Fibroblast of gingiva (primary cell): ENCODE measurements at places on chromosomes 7 and 10.
A peak's percentile ranks its signal among the peaks of the same experiment; 100 is the strongest.

GRCh38 chr7:8881916-8882315 lies 448.5 kb downstream of the NXPH1 start:
- DNase-seq: no peak

DNA sequence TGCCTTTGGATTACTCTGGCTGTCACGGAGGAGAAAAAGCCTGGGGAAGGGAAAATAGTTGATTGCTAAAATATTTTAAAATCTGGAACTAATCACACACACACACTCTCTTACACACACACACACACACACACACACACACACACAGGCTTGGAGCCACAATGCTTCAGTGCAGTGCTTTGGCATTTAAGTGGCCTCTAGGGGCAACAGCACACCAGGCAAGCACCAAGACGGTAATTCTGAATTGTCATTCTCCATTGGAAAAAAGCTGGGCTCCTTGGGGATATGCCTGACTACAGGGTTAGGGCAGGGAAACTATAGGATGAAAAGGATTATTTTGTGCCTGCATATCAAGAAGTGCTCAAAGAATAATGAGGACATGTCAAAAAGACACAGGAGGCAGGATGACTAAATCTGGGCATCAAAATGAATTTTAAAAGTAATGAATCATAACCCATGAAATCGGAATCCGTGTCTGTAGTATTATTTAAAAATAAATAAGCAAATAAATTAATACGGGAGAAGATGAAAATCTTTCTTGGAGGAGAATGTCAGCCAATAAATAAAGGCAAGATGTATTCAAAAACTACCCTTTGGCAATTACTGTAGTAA lies 30.4 kb upstream of the DDC start:
- DNase-seq: peak; percentile 88

DNA sequence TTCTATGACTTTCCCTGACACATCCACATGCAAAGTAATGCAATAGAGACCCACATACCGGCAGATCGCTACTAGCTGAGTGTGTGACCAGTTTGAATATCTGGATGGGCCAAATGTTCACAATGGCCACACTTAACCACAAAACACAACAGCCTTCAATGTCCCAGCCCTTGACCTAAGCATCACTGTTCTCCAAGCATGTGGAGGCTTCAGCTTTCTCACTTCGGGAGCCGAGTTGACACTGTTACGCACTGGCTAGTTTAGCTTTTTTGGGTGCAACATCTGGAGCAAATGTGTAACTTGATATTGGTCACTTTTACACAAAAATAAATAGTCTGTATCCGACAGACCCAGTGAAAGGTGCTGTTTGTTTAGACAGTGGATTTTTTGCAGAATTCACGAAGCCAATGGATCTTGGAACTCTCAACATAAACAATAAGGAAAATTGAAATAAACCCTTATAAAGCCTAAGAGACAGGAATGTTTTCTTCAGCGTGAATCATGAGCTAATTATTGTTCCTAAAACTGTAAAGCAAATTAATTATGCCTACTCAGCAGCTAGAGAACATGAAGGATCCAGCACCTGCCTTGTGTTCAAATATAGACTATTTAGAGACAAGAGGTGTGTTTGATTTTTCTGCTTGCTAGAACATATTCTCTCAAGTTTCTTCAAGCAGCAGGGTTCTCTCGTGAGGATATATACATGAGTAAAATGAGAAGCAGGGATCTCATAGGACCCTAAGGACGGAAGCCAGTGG lies 117.6 kb upstream of the JCAD start:
- DNase-seq: peak; percentile 71

GRCh38 chr7:5394264-5395105 lies 29.1 kb downstream of the TNRC18 start:
- no peak for DNase-seq

DNA sequence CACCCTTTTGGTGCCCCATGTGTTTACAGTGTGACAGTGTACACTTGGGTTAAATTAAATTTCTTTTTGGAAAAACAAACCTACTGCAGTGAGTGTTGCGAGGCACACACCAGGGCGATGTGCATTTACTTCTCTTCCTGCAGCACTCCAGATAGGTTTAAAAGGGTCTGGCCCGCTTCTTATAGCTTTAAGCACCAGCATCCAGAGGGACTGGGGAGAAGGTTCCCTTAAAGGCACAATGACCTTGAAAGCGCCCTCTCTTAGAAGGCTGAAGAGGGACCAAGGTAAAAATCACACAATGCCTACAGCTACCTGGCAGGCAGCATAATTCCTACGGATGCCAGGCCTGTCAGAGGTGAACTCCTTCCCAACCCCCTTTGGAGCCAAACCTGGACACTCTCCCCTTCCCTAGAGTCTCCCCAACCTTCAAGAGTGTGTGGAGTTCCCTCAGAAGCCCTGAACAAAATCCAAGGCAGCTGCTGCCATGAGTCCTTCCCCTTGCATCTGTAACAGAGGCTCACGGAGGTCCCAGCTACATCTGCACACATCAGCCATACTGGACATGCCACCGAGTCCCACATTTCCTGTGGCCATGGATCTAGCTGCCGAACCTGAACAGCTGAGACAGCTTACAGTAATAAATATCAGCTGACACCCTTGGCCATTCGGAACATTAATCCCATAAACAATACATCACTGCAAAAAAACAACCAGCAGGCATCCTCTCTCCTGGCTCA lies 33.2 kb downstream of the TRIM8 start:
- DNase-seq: no peak

DNA sequence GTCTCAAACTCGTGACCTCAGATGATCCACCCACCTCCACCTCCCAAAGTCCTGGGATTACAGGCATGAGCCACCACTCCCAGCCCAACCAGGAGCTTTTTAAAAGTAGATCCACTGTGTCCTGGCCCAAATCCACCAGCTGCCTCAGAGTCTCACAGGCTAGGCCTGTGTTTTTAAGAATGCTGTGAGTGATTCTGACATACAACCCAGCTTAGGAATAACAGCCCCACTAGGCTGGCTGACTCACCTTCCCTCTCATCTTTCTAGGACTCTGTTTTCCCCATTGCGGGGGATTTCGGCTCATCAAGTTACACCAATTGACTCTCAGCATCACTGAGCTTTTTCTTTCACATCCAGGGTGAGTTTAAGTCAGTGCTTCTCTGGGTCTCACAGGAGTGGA lies 207.6 kb downstream of the SKIDA1 start:
- peak; percentile 46 for DNase-seq

- no peak for DNase-seq
These were observed 10.2 kb upstream of the ADCY1 start for GRCh38 chr7:45563941-45564461.

DNA sequence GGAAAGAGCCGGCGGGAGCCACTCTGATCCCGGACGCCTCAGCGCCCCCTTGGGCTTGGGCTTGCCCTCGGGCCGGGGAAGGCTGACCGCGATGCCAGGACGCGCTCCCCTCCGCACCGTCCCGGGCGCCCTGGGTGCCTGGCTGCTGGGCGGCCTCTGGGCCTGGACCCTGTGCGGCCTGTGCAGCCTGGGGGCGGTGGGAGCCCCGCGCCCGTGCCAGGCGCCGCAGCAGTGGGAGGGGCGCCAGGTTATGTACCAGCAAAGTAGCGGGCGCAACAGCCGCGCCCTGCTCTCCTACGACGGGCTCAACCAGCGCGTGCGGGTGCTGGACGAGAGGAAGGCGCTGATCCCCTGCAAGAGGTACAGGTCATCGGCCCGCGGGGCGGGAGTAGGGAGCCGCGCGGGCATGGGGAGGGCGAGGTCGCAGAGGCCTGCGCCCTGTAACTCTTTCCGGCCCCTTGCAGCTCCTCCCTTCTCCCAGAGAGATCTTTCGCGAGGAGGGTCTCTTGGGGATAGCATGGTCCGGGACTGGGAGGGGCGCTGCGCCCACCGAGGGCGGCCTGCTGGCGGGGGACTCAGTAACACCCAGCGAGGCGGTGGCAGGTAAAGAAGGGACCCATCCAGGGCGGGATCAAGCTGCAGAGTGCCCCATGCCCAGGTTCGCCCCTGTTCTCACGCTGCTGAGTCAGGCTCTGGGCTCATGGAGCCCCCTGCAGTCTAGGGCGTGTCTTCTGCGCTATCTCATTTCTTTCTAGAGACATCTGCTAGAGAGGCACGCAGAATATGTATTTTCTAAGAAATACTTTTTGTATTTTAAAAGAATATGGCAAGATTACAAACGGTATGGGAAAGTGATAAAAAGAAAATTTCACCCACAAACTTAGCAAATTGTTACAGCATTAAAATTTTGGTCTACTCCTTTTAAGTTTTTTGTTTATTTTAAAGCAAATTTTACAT lies 687 bp downstream of the EPDR1 start:
- peak; percentile 8 for DNase-seq

GRCh38 chr7:152975076-152975475 lies 215.5 kb downstream of the ACTR3B start:
- no peak for DNase-seq

DNA sequence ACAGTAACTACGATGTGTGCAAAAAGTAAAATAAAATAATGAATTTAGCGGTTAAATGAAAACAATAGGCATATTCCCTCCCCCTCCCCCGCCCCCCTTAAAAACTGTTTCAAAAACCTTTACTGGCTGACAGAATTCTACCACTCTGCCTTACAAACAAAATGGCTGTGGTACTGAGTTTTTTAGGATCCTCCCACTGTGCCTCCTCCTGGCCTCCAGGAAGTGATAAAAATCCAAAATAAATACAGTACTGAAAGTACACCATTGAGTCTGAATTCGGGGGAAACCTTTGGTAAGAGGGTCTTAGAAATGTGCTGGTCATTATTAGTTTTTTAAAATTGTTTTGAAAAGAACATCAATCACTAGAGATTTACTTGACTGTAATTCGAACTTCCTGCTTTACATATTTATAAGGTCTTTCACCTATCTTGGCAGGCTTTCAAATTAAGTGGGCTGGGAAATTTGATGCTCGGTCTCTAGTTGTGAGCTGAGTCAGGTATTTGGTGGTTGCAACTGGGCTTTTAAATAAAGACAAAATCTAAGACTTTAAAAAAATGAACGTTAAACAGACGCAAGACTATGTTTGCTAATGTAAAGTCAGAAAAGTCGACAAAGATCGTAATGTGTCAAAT lies 32.5 kb upstream of the EPC1 start:
- DNase-seq: peak; percentile 59

DNA sequence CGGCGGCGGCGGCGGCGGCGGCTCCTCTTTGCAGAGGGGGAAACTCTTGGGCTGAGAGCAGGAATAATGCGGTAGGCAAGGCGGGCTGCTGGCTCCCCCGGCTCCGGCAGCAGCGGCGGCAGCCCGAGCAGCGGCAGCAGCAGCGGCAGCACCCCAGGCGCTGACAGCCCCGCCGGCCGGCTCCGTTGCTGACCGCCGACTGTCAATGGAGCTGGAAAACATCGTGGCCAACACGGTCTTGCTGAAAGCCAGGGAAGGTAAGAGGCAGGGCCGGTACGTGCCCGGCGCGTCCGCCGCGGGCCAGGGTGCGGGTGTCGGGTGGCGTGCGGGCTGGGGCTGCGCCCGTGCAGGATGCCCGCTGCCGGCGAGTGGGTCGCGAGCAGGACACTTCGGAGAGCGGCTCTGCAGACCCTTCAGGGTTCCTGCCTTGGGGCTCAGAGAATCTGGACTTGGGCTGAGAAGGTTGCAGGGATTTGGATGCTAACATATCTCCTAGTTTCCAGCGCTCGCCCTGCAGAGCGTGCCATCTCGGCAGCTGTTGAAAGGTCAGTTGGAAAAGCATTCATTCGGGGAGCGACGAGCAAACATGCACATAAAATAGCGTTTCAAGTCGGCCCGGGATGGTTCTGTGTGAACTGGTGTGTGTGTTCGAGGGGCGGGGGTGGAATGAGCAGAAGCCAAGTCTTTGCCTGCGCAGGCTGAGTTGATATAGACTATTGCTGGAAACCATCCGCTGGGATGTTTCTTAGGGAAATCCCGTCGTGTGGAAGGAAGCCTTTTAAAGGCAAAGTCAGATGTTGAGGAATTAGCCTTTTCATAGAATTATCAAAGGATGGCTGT lies 562 bp downstream of the GRK5 start:
- peak; percentile 50 for DNase-seq

GRCh38 chr7:16268821-16269768 lies 152.2 kb downstream of the CRPPA start:
- no peak for DNase-seq

DNA sequence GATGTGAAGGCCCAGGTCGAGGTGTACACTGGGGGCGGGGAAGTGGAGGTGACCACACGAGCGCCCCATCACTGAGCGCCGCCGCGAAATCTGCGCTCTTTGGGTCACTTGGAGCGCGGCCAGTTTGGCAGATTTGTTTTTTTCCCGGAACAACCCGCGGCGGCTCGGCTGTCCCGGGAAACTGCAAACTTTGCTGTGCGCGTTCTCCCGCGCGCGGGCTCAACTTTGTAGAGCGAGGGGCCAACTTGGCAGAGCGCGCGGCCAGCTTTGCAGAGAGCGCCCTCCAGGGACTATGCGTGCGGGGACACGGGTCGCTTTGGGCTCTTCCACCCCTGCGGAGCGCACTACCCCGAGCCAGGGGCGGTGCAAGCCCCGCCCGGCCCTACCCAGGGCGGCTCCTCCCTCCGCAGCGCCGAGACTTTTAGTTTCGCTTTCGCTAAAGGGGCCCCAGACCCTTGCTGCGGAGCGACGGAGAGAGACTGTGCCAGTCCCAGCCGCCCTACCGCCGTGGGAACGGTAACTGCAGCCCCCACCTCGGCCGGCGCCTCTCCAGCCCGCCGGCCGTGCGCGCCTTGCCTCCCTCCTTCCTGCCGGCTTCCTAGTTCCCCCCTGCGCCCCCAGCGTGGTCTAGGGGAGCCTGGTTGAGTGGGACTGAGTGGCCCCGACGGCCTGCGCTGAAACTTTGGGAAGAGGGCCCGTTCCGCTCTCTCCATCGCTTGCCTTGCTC lies at the start of gene CASP7:
TSS of gene CASP7 (plus strand) at position 450 of the 727 bp plus-strand sequence. CDS start 17,582 bp downstream, outside the sequence.
- DNase-seq: peak; percentile 69

DNA sequence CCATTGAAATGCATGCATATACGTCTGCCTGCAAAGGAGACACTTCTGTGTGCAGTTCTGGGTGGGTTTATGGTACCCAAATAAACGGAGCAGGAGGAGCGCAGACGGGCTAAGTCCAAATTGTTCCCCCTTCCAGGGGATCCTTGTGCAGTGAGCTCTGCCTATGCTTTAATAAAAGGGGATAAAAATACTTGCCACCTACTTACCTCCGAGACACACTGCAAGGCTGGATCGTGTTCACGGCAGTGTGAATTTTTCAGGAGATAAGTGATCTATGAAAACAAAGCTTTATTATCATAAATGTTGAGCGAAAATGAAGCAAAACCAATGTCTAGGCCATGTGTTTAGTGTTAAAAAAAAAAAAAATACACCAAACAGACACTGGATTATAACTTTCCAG lies 308.8 kb upstream of the AOAH start:
- no peak for DNase-seq

GRCh38 chr7:33845991-33846509 lies 59.3 kb upstream of the BMPER start:
- DNase-seq: peak; percentile 58

GRCh38 chr10:18542832-18543231 lies 108.6 kb downstream of the NSUN6 start:
- peak; percentile 31 for DNase-seq

DNA sequence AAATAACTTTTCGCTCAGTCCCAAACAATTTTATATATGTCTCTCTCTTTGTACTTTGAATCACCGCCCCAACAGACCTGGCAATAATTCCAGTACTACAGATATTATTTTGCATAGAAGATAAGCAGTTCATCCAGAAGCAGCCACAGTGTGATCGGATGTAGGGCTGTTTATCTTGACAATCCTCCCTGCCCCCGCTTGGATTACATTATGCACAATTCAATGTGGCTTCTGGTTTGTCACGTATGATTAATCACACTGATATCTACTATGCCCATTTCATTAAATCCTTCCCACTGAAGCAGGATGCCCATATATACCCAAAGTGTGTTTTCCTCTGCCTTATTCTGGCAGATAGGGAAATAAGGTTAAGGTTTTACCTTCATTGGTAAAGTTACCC lies 115.2 kb downstream of the PDE1C start:
- no peak for DNase-seq

- no peak for DNase-seq
These were observed 6.6 kb upstream of the PDLIM1 start for GRCh38 chr10:95297402-95297801.
